ENCODE measurements at places on chromosomes 7 and 10.

DNA sequence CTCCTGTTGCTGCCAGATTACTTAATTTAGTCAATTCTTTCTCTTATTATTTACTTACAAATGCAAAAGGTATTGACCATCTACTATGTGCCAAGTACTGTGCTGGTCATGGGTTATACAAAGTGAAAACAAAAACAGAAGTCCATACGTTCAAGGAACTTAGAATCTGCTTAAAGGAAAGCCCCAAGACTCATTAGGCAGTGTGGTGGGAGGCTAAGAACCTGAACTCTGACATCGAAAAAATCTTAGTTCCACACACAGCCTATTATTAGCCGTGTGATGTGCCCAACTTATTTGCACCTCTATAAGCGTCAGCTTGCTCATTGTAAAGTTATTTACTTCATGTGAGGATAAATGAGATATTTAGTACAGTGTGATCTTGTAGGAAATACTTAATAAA is 227.4 kb upstream of the SORCS1 start:
- no peak for DNase-seq

- DNase-seq, result no peak
Observed at GRCh38 chr7:150742286-150742968, 5.2 kb downstream of the GIMAP5 start.

DNA sequence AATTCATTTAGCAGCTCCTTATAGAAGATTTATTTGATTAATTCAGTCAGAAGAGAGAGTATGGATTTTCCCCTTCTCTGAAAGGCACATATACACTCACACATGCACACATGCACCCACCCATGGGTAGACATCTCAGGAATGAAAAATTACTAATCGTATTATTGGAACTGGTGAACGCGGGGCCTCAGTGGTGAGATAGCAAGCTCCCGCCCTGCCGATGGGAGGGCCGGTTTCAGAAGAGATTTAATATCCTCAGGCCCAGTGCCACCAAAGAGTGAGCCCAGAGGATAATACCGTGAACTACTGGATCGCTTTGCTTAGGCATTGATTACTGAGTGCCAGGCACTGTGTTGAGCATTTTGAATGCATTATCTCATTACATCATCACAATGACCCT is 38.0 kb upstream of the EMX2 start:
- DNase-seq, result no peak

GRCh38 chr10:71834343-71834674 is 16.7 kb downstream of the PSAP start:
- no peak for DNase-seq

- peak; percentile 10 for DNase-seq
Observed at GRCh38 chr10:32692174-32692573, 246.2 kb downstream of the CCDC7 start.

DNA sequence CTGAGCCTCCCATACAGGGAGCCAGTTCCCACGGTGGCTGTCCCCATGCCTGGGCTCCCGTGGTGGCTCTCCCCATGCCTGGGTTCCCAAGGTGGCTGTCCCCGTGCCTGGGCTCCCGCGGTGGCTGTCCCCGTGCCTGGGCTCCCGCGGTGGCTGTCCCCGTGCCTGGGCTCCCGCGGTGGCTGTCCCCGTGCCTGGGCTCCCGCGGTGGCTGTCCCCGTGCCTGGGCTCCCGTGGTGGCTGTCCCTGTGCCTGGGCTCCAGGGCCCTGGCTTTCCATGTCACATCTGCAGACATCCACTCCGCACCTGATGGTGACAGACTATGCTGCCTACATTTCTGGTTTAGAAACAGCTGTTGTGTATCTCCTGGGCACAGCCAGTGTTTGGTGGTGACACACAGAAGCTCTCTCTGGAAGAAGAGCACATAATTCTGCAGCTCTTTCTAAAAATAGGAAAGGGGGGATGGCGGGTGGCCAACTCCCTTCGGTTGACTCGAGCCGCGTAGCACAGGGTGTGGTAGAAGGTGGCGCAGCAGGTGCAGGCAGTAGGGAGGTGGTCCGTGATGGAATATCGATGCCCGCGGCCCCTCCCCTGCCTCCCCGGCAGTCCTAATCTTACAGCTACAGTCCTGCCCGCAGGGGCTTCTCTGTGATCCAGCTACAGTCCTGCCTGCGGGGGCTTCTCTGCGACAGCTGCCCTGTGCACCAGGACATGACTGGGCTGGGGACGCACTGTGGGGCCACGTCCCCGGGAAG is 251.2 kb downstream of the DNAJB6 start:
- DNase-seq, result no peak

- no peak for DNase-seq
Observed at GRCh38 chr10:67098461-67098860, 172.6 kb downstream of the LRRTM3 start.

DNA sequence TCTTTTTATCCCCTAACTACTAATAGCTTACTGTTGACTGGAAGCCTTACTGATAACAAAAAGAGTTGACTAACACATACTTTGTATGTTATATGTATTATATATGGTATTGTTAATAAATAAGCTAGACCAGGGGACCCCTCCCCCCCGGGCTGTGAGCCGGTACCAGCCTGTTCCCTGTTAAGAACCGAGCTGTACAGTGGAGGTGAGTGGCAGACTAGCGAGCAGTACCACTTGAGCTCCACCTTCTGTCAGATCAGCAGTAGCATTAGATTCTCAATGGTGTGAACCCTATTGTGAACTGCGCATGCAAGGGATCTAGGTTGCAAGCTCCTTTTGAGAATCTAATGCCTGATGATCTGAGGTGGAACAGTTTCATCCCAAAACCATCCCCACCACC is 377.0 kb downstream of the IPMK start:
- DNase-seq, result no peak

GRCh38 chr10:30853066-30853465 is 178.6 kb downstream of the ZNF438 start:
- no peak for DNase-seq

DNA sequence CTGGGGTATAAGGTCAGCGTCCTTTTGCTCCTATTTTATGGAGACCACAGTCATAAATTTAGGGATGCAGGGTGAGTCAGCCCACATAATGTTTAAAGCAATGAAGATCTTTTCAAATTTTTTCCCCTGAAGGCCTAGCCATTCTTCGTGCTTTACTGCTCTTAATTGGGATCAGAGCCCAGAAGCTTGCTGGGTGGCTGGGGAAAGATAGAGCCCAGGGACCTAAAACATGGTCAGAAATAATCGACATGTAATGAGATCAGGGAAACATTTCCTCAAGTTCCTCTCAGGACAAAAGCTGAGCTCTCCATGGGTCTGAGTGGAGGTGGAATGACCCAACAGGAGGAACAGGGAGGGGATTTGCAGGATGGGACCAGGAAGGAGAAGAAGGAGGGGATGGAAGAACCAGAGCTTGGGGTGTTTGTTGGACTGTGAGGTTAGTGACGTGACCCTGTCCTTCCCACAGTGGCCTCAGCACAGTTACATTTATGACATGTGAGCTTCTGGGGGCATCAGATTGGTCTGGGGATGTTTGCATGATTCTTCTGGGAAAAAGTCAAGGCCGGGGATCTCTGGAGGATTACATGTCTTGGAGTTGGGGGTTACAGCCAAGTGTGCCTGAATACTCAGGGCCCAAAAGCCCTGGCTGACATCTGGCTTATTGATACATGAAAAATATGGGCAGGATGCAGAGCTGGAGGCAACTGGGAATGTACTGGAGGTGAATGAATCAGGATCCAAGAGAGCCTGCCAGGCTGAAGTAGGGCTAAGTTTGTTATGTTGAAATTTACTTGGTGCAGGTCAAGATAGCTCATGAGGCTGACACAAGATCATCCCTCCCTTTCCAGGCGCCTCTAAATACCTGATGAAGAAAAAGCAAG is 477.9 kb downstream of the RPS24 start:
- no peak for DNase-seq

DNA sequence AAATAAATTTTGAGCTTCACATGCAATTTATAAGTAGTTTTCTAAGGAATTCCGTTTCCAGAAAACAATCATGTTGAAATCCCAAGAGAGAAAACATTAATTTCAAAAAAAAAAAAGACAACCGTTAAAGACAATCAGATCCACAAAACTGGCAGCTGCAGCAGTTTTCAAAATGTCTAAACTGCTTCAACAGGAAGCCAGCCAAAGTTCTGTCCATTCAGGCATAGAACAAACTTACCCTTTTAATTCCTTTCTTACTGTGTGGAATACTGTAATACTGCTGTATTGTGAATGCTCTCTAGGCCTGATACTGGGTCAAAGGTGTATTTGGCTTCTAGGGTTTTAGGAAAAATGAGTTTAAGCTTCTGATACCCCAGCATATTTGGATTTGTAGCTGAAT is 31.6 kb downstream of the HOXA1 start:
- DNase-seq, result no peak

DNA sequence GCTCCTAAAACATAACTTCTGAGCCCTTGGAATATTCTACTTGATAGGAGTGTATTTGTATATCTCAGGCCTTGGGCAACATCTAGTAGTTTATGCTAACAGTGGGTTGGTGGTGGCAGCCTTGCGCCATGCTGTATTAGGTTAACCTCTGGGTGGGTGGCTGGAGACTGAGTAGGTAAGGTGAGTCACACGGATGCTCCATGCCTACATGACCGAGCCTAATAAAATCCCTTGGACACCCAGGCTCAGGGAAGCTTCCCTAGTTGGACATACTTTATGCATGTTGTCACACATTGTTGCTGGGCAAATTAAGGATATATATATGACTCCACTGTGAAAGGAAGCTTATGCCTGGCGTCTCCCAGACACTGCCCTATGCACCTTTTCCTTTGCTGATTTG is 6.0 kb upstream of the DAGLB start:
- DNase-seq, result peak; percentile 81

- no peak for DNase-seq
Observed at GRCh38 chr10:18606051-18606695, 45.2 kb downstream of the NSUN6 start.

- peak; percentile 55 for DNase-seq
Observed at GRCh38 chr10:5684971-5685763, 529 bp downstream of the TASOR2 start.

- DNase-seq, result no peak
Observed at GRCh38 chr7:108037741-108038140, 34.8 kb upstream of the LAMB1 start.

DNA sequence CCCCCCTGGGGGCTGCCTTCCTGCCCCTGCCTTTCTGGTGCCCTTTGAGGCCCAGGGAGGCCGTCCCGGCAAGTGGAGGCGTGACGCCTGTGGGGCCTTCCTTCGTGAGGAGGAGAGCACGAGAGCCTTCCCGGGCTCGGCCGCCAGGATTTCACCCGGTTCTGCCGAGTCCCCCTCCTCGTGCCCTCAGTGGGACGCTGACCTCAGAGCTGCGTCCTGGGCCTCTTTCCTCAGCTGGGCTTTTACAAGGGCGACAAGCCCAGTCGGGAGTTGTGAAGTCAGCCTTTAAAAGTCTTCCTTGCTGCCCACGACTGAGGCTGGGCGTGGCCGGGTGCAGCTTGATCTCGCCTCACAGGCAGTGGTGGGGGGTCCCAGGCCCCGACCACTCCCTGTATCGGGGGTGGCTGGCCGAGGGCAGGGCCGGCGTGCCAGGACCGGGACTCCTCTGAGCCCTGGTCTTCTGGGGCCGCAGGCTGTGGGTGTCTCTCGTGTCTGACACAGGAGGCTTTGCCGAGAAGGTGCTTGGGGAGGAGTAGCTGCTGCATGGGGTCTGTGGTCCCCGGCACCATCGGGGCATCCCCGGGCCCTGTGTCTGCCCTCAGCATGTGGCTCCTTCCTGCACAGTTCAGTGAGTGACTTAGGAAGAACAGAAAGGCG is 41.8 kb downstream of the FAM20C start:
- peak; percentile 64 for DNase-seq

GRCh38 chr10:71957546-71958275 is 6.5 kb upstream of the CHST3 start:
- no peak for DNase-seq

DNA sequence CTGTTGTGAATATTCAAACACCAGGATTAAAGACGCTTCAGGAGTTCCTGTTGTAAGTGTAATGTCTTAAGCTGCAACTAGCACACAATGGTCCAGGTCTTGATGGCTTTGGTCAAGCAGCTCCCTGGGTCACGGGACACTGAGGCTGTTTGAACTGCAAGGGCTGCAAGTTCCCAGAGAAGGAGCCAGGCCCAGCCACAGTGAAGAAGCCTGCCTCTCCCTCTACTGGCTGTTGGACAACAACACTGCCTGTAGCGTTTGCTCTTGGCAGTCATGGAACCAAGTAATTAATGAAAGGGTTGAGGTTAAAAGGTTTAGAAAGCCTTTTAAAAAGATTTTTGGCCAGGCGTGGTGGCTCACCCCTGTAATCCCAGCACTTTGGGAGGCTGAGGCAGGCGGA is 31.9 kb upstream of the GUSB start:
- peak; percentile 35 for DNase-seq

- DNase-seq, result no peak
Observed at GRCh38 chr7:2460188-2460587, 16.0 kb downstream of the GRIFIN start.

GRCh38 chr7:95840953-95841950 is 68.9 kb downstream of the DYNC1I1 start:
- no peak for DNase-seq

- no peak for DNase-seq
Observed at GRCh38 chr7:54774785-54775740, 16.1 kb upstream of the SEC61G start.

DNA sequence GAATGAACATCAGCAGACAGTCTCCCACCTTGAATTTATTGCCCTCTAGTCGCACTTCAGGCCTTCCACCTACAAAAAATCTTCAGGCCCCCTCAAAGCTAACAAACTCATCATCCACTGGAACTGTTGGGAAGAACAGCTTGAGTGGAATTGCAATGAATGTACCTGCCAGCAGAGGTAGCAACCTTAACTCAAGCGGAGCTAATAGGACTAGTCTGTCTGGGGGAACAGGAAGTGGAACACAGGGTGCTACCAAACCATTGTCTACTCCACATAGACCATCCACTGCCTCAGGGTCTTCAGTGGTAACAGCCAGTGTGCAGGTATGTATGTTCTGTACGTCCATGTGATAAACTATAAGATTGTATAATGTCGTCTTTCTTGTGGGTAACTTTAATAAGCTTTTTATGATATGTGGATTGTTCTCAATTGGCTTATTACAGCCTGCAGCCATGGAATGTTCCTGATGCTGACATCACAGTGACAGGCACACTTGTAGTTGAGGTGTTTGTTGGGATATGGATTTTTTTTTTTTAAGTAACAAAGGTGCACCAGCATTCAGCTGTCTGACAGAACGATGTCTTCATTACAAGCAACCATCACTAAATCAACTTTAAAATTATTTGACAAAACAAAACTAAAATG is 53.3 kb downstream of the UBN2 start:
- no peak for DNase-seq

DNA sequence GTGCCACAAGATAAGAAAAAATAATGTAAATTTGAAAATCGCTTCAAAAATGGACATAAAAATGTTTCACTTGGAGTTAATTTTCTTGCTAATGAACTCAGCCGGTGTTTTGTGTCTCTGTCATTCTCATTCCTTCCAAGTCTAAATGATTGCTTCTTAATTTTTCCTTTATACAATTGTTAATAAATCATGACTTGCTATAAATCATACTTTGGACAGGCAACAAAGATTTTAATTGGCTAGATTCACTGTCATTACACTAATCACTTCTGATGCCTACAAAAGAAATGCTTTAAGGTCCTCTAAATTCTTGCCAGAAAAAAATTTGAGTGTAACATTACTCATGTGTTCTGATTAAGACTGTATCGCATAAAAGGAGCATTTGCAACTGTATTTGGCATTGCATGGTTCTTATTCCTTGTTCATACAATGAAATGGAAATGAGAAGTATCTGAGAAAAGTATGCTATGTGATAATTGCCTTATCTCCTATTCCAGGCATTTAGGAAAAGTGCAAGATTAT is 239.5 kb upstream of the DKK1 start:
- DNase-seq, result no peak

GRCh38 chr7:158816271-158816670 is 13.0 kb downstream of the ESYT2 start:
- DNase-seq, result no peak

All from hepatic stellate cell (primary cell).